Pulmonary artery endothelial cell (primary cell): ENCODE measurements at places on chromosomes 6 and 20. TPM values are rescaled to one million over a fixed set of nuclear protein-coding genes. Genes with fewer than 3 reads are reported as not detected.

Gene TAGAP
- not detected in 2 replicates for total RNA-seq

GRCh38 chr20:23138226-23138625, 52.1 kb upstream of the CD93 start:
- no peak for DNase-seq

GRCh38 chr6:57019434-57019833, 27.1 kb upstream of the KIAA1586 start:
- no peak for DNase-seq

DNA sequence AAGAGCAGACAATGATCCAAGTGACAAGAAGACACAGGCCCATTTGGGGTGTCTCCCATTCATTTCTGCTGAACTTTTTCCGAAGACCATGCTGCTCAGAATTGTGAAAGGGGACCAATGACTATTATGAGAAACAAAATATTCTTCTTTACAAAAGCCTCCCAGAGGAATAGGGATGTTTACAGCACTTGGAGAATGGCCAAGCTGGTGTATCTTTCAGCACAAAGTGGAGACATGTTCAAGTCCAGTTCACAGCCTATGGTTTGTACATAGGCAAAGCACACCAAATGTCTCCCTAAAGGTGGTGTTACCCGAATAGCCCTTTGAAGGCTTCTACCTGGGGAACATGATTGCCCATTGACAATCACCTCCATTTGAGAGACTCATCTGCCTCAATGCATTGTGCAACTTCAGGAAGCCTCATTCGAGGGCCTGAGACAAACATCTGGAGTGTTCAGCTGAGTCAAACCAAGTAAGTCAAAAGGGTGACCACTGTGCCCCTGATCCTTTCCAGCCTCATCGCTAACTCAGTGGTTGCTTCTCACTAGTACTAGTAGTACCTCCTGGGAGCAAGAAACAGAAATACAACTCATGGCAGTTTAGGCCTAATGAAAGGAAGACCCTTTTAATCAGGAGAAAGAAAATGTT, 451.0 kb upstream of the MARCKS start:
- DNase-seq: no peak

DNA sequence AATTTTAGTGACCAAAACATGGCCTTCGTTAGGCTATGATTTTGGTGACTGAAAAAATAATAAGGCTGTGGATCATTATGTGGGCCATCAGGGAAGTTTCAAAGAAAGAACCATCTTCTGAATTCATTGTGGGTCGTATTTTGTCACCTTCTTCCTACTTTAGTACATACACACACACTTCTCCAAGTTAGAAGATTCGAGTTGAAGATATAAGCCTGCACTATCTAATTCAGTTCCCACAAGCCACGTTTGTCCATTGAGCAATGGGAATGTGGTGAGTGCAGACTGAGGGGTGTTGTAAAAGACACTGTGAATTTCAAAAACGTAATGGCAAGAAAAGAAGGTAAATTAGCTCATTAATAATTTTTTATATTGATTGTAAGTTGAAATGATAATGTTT, 766.0 kb downstream of the KIF16B start:
- DNase-seq: no peak

Gene ISM1
- total RNA-seq: under 0.01 and 0.04 TPM in 2 replicates

DNA sequence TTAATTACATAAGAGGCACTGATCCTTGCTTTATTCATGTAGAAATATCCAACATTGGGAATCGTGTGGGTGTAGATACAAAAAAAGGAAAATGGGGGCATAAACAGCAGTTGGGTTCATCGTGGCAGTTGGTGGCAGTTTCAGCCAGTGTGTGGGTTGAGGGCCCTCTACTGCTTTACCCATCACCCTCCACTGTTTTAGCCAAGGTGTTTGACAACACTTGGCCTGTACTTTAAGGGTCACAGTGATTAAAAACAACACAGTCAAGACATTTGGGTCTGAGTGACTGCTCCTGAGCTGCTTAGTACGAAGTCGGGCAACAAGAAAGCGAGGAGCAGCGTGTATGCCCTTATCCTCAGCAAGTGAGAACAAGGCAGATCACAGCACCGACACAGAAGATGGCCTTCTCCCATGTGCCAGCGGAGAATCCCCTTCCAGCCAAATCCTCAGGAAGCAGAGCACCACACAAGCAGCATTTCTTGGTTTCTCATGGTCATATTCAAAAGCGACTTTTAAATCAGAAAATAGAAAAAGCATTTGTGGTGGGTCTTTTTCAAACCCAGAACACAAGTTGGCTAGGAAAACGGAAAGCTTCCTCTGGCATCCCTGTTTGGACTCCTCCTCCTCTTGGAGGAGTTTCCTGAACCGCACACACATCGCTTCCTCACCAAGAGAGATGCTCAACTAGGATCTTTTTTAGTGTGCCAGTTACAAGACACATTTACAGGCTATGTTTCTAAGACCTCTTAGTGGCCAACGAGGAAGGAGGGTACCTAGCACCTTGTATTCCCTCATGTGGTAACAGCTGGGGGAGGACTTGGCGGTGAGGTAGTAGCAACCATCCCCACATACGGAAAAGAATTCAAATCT, 23.5 kb downstream of the EIF2S2 start:
- no peak for DNase-seq

Gene TFAP2D
- not detected in 2 replicates for total RNA-seq

DNA sequence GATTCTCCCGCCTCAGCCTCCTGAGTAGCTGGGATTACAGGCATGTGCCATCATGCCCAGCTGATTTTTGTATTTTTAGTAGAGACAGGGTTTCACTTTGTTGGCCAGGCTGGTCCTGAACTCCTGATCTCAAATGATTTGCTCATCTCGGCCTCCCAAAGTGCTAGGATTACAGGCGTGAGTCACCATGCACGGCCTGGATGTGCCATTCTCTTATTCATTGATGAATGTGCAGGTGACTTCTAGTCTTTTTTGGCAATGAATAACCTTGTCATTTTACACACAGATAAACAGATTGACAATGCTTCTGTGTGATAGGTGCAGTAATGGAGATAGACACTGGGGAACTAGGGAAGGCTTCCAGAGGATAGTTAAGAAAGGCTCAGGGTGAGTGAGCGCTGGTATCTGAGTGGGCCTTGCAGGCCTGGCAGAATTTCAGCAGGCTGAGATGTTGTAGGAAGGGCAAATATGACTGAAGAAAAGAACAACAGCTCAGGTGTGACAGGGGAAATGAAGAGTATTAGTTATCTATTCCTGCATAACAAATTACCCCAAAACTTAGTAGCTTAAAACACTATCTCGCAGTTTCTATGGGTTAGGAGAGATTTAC, 23.3 kb downstream of the PPARD start:
- no peak for DNase-seq

DNA sequence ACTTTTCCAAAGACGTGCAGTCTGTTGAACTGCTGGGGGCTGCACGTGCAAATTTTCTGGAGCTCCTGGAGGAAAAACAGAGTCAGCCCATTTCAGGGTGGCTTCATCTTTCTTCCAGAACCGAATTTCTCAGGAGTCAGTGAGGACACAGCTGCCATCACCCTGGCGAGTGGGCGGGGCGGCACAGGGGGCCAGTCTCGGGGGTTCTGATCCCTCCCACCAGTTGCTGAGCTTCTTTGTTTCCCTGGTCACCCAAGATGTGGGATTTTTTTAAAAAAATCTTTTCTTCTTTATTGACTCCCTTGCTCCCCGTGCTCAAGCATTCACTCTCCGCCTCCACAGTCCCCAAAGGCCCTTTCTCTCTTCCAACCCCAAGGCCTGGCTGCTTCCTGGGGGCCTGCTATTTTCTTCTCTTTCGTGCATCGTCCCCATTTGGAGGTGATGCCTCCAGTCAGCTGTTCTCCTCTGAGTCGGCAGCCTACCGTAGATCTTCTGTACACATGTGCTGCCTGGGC, 8.9 kb downstream of the C6orf118 start:
- DNase-seq: no peak

DNA sequence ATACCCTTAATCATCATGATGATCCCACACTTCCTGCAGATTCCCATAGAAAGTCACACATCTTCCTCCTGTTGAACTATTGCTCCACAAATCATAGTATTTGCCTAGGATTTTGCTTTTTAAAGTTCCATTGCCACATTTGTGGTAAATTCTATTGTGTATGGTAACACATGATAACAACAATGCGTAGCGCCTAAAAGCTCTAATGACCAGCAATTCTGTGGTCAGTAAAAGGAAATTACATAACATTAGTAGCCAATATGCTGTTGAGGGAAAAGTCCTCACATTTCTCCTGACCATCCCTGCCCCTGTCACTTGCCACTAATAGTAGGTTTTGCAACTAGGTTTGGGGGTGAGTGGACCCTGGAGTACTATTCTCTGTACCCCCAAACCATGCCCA, 31.8 kb upstream of the PDE7B start:
- DNase-seq: no peak

Gene ANGPT4
- not detected in 2 replicates for total RNA-seq

GRCh38 chr6:45148278-45148677, 179.9 kb upstream of the RUNX2 start:
- DNase-seq: no peak
